ENCODE measurements at places on chromosomes 7 and 10.

- DNase-seq, result no peak
These were observed 303.3 kb upstream of the PHYHIPL start for GRCh38 chr10:58873161-58873560.

DNA sequence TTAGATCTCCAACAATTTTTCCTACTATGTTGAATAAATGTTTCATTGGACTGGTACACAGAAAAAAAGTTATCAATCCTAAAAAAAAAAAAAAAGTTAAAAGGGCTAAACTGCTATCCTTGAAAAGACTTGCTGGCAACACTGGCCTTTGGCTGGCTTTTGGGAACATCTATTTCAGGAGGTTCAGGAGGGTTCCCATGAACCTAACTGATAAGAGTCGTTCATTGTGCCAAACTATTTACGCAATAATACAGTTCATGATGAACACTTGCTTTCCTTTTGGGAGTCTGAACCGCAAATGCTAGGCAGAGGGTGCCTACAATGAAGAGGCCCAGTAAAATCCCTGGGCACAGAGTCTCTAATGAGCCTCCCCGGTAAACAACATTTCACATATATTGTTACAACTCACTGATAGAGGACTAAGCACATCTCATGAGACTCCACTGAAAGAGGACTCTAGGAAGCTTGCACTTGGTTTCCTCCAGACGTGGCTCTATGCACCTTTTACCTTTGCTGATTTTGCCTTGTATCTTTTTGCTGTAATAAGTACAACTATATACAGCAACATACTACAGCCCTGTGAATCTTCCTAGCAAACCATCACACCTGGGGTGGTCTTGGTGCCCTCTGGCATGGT lies 45.0 kb downstream of the ZFAND4 start:
- no peak for DNase-seq

DNA sequence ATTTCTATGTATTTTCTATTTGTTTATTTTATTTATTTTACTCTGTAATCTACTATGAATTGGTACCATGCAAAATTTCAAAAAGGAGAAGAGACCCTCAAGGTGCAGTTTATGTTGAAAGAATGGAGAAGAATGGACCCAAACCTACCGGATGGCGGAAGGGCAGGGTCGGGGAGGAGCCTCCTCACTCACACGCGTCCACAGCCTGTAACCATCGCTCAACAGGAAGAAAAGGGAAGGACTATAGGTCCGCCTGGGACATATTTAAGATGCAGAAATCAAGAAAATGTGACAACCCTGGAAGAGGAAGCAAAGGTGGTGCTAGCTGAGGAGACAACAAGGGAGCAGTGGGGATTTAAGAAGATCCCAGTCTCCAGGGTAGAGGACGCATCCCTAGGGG lies 158.4 kb downstream of the COBL start:
- DNase-seq, result no peak

DNA sequence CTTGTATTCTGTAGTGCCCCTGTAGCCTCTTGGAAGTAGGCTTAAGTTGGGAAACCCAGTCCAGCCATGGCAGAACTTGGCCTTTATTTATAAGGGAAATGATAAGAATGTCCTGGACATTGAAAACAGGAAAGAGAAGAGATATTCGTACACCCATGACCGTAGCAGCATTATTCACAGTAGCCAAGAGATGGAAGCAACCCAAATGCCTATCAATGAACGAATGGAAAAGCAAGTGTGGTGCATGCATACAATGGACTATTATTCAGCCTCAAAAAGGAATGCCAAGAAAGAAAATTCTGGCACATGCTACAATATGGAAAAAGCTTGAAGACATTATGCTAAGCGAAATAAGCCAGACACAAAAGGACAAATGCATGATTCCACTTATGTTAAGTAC lies 315.3 kb downstream of the CXCL12 start:
- no peak for DNase-seq

DNA sequence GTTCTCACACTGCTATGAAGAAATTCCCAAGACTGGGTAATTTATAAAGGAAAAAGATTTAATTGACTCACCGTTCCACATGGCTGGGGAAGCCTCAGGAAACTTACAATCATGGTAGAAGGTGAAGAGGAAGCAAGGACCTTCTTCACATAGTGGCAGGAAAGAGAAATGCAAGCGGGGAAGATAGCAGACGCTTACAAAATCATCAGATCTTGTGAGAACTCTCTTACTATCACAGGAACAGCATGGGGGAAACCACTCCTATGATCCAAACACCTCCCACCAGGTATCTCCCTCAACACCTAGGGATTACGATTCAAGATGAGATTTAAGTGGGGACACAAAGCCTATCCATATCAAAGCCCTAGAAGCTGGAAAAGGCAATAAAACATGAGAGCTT lies 130.8 kb downstream of the MDFIC start:
- DNase-seq, result no peak

DNA sequence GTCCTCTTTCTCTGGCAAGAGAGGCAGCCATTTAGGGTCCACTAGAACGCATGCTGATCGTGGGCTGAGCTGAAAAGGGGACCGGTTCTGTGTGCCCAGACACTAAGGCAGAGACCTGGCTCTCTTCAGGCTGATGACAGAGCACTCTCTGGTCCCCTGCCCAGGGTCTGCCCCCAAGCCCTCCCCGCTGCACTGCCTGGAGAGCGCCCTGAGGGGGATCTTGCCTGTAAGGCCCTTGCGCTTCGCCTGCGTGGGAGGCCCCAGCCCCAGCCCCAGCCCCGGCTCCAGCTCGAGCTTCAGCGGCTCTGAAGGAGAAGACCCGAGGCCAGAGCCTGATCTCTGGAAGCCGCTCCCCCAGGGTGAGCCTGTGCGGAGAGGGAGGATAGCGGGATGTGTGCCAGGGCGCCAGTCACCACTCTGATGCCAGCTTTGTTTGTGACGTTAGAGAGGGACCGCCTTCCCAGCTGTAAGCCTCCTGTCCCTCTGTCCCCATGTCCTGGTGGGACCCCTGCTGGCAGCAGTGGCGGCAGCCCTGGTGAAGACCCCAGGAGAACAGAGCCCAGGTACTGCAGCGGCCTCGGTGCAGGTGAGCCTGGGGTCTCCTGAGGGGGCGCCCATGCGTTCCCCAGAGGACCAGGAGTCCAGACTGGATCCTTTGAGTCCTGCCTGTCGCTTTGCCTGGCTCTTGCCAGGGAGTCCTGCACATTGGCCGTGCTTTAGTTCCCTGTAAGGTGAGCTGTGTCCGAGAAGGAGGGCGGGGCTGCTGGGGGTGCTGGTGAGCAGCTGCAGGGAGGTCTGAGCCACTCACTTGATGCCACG lies 43.2 kb downstream of the ZNF467 start:
- DNase-seq, result no peak

DNA sequence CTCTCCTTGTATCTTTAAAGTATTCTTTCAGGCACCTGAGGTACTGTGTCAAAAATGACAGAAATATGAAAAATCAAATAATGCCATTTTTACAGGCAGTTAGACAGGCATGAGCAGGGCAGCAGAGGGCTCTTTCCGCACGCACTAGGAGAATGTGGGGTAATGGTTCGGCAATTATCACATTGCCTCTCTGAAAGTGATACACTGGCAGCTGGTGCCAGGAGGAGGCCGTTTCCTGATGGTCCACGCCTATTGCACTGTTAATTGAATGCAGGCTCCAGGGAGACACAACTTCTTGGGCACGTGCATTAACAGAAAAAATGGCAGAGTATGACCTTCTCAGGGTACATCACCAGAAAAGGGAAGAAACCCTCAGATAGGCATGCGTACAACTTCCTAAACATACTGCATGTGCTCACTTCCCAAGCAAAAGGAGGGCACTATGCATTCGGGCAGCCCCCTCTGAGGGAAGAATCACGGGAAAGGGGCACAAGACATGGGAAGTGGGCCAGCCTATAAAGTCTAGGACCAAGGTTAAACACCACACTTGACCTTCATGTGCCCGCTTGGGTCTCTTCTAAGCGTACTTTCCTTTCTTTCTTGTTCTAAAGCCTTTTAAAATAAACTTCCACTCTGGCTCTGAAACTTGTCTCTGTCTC lies 161.7 kb downstream of the TNS3 start:
- no peak for DNase-seq

DNA sequence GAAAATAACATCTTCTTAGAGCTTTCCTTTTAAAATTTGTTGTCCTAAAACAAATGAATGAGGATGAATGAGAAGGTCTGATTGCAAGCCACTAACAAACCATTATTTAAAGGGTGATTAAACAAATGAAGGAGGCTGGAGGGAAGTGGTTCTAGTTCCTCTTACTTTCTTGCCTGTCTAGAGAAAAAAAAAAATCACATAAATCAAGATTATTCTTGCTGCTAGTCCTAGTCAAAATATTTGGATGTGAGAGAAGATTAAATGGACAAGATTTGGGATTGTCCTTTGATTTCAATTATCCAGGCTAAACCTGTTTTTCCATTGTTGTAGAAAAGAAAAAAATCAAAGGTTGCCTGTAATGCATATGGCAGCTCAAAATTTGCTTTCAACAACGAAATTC lies 3.3 kb downstream of the SKAP2 start:
- DNase-seq, result no peak

- DNase-seq, result no peak
These were observed 50.6 kb upstream of the SRPK2 start for GRCh38 chr7:105439174-105439893.

DNA sequence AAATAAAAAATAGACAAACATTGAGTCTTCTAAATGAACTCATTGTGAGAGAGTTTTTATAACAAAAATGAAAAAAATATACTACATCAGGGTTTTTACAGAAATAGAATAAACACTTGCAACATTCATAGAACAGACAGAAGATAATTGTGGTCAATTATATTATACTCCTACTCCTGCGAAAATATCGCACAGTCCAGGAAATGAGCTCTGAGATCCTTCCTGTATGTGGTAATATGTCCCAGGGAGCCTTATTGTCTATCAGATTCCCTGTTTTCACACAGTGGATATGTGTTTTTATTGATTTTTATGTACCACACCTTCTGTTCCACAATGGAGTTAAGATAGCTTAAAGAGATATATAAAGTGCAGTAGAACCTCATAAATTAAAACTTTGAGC lies 27.5 kb upstream of the RELN start:
- DNase-seq, result no peak

- peak; percentile 46 for DNase-seq
These were observed 863 bp downstream of the ST8SIA6 start for GRCh38 chr10:17453373-17454091.

- no peak for DNase-seq
These were observed 563.3 kb downstream of the NRG3 start for GRCh38 chr10:82438277-82438676.

DNA sequence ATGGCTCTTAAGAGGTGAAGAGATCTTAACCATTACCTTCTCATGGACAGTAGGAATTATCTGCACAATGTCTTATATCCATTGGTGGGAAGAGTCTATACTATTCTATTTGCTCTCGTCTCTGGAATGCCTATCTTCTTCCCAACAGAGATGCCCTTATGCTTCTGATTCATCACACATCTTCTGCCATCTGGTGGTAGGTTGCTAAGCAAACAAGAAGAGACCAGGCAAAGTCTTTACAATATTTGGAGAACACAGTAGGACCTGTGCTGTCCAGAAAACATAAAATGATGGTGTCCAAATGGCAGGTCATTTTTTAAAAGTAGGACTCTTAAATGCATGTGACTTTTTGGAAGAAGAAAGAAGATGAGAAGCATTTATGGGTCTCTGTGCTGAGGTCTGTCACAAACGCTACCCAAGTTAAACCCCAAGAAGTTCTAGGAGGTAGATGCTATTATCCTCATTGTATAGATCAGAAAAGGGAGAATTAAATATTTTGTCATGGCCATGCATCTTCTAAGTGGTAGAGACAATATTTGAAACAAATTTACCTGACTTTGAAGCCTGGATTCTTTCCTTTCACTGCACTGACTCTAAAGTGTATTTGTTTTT lies 67.8 kb upstream of the NXPH1 start:
- DNase-seq, result no peak

DNA sequence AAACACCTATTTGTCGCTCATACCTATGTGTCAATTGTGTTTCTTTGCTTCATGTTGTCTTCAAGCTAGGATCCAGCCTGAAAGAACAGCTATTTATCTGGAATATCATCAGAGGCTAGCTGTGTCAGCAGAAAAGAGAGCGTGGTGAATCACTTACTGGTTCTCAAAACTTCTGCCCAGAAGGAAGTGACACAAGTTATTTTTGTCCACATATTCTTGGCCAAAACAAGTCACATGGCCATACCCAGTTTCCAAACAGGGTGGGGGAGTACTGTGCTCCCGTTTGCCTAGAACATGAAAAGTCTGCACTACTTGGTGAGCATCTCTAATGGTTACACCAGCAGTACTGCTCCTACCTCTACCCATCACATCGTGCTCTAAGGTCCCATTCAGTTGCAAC lies 160.9 kb upstream of the CSTF2T start:
- DNase-seq, result peak; percentile 37

GRCh38 chr7:77208416-77208815 lies 8.8 kb upstream of the FGL2 start:
- no peak for DNase-seq

- no peak for DNase-seq
These were observed 83.4 kb upstream of the NUPR2 start for GRCh38 chr7:56199639-56200038.

DNA sequence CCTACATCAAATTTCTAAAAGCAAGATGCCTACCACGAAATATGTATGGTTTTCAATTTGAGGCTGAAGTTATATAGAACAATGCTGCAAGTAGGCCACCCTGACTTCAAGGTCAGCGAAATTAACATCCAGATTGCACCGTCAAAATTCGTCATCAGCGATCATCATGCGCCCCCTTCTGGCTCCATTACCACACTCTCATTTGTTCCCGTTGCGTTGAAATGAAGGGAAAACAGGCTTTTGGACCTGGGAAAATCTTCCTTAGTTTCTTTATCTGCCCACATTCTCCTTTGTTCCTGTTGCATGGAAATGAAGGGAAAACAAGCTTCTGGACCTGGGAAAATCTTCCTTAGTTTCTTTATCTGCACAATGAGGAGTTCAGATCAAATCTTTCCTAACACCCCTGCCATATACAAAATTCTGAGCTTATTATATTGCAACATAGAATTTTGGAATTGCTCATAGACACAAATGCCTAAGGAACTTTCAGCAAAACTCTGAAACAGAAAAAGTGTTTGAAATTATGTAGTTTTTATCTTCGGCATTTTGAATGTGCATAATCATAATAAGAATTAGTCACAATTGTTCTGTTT lies 98.2 kb upstream of the PRKCQ start:
- peak; percentile 59 for DNase-seq

GRCh38 chr7:33591490-33591889 lies 313.8 kb upstream of the BMPER start:
- DNase-seq, result no peak

DNA sequence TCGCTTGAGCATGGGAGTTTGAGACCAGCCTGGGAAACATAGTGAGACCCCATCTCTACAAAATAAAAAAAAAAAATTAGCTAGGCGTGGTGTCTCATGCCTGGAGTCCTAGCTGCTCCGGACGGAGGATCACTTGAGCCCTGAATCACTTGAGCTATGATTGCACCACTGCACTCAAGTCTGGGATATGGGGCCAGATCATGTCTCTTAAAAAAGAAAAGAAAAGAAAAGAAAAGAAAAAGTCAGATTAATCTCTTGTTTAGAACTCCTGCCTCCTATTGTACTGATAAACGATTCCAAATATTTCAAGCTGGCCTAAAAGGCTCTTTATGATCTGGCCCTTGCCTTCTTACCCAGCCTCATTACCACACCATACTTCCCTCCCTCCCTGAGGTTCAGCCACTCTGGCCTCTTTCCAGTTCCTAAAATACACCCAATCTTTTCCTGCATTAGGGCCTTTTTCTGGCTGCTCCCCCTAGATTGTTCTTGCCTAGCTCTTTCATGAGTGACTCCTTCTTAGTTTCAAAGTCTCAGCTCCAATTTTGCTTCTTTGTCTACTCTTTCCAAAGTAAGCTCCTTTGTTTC lies 41.7 kb downstream of the VCL start:
- peak; percentile 56 for DNase-seq

- DNase-seq, result no peak
These were observed 84.3 kb upstream of the MTPN start for GRCh38 chr7:136061433-136061832.

- DNase-seq, result no peak
These were observed 984.4 kb upstream of the AUTS2 start for GRCh38 chr7:68613897-68614296.

All from femur (tissue), 1 donor.